GM03348 (cell line): ENCODE measurements at places on chromosomes 5 and 9.

GRCh38 chr9:100167915-100168654 lies 69.0 kb downstream of the INVS start:
- peak; percentile 35 for DNase-seq

GRCh38 chr5:25448646-25449045 lies 803.9 kb upstream of the CDH10 start:
- no peak for DNase-seq

GRCh38 chr5:140055152-140055551 lies 12.1 kb upstream of the NRG2 start:
- DNase-seq = no peak

DNA sequence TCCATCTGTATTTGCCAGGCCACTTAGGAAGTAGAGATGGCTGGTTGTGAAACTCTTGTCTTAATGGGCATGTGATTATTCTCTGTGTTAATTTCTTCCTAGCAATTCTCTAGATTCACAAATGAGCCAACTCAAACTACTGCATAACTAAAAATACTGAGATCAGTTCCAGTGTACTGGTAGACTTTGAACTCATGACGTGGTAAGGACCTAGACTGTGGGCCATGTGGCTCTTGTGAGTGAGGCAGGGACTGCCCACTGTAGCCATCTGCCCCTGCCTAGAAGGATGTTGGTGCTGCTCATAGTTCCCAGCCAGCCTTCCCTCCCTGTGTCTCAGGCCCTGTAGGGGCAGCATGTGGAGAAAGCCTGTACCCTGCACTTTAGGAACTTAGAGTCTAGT lies 47.4 kb downstream of the CYSTM1 start:
- DNase-seq = no peak

- no peak for DNase-seq
Measured at GRCh38 chr9:107439991-107440456, 49.5 kb downstream of the KLF4 start.

- no peak for DNase-seq
Measured at GRCh38 chr5:145975361-145976066, 39.1 kb downstream of the SH3RF2 start.

DNA sequence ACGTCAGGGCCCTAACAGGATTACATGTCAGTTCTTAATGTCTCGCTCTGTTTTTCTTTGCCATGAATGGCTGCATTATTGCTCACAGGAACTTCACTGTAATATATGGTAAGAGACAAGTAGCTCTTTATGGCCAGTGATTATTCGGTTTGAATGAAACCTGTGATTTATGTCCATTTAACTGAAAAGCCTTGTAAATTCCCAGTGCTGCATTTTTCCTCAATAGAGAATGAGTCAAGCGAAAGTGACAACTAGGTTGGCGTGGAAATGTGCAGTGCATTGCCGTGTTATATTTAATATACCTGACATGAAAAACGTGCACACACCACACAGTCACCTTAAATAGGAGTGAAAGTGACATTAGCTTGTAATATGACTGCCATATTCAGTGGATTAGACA lies 163.1 kb downstream of the PBX3 start:
- no peak for DNase-seq

DNA sequence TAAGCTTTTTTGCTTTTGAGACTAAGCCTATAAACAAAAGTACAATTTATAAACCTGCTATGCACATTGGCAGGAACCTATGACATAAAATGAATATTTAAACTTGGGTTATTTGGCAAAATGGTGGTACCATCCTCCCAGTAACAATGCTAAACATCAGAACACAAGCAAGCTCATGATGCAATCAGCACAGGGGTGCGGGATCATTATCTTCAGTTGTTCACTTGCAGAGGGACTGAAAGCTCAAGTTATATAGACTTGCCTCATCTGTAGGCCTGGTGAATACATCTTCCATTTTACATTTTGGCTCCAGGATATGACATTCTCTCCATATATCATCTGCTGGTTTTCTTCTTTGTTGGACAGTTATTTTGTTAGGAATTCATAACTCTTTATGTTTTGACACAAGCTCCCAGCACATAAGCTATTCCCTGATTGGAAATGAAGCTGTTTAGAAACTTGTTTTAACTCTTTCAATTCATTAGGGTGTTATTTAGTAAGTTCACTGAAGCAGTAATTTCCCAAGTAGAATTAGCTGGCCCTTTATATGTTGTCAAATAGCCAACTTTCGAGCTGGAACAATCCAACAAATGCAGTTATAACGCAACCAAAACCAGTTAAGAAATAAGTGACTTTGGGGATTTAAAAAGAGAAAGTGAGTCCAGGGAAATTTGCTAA lies 124.7 kb upstream of the LIFR start:
- no peak for DNase-seq

- DNase-seq = no peak
Measured at GRCh38 chr5:1065891-1066650, 45.8 kb downstream of the SLC12A7 start.

- no peak for DNase-seq
Measured at GRCh38 chr5:13944560-13945199, at the start of gene DNAH5. DNAH5 (minus strand) TSS chr5:13944688; CDS start chr5:13944438, 250 bp downstream.

GRCh38 chr5:72203251-72203845 lies 96.1 kb downstream of the MAP1B start:
- DNase-seq = no peak

GRCh38 chr5:134140530-134141201 lies 26.2 kb downstream of the TCF7 start:
- peak; percentile 85 for DNase-seq

- no peak for DNase-seq
Measured at GRCh38 chr5:166535641-166536040, 1755.8 kb upstream of the WWC1 start.

GRCh38 chr9:127209220-127209619 lies 55.4 kb upstream of the GARNL3 start:
- DNase-seq = peak; percentile 47

DNA sequence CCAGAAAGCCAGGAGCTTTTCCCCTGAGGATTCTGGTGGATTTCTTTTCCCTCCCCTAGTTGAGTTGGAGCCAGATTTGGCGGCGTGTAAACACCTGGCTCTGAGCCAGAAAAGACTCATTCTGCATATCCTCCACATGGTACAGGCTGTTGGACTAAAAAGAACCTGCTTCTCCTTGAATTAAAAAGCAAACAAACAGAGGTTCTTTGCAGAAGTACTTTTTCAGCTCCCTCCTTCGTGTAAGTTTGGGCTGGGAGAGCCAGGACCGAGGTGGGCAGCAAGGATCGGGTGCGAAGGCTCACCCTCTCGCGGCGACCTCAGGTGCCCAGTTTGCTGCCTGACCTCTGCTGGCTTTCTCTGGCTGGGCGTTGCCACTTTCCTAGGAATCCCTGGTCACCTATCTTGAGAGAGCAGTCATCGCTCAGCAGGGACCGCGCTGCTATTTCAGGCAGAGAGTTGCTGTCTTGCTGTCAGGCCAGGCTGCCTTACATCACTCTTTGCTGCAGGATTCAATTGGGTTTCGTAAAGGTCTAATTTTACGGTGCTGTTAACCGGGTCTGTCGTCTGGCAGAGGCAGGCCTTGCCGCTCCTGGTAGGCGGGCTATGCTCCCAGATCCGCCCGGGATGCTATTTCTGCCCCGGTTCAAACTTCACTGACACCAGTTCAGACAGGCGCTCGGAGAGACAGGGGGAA lies 3.2 kb downstream of the PAPPA start:
- peak; percentile 85 for DNase-seq

DNA sequence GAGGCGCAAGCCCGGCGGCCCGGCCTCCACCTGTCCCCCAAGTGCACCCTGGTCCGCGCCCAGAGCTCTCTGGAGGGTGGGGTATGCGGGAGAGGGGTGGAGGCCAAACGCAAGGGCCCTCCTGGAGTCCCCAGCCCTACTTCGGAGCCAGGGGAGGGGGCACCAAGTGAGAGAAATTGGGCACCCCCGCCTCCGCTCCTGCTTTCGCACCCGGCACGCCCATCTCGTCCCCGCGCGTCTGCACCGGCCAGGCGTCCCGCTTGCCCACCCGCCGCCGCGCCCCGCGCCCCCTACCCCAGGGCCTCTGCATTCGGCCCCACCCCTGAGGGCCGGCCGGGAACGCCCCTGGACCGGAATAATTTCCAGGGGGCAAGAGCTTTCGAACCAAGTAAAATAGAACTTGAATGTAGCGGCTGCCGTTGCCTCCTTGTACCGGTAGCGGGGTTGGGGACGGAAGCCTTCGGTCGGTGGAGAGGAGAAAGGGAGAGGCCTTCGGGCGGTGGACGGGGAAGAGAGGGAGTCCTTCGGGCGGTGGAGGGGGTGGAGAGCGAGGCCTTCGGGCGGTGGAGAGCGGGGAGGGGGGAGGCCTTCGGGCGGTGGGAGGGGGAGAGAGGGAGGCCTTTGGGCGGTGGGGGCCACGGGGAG lies 694 bp upstream of the PHPT1 start:
- DNase-seq = peak; percentile 81

- no peak for DNase-seq
Measured at GRCh38 chr5:164753434-164753833, 1248.0 kb downstream of the MAT2B start.

GRCh38 chr9:120937127-120937526 lies 10.5 kb upstream of the TRAF1 start:
- no peak for DNase-seq

DNA sequence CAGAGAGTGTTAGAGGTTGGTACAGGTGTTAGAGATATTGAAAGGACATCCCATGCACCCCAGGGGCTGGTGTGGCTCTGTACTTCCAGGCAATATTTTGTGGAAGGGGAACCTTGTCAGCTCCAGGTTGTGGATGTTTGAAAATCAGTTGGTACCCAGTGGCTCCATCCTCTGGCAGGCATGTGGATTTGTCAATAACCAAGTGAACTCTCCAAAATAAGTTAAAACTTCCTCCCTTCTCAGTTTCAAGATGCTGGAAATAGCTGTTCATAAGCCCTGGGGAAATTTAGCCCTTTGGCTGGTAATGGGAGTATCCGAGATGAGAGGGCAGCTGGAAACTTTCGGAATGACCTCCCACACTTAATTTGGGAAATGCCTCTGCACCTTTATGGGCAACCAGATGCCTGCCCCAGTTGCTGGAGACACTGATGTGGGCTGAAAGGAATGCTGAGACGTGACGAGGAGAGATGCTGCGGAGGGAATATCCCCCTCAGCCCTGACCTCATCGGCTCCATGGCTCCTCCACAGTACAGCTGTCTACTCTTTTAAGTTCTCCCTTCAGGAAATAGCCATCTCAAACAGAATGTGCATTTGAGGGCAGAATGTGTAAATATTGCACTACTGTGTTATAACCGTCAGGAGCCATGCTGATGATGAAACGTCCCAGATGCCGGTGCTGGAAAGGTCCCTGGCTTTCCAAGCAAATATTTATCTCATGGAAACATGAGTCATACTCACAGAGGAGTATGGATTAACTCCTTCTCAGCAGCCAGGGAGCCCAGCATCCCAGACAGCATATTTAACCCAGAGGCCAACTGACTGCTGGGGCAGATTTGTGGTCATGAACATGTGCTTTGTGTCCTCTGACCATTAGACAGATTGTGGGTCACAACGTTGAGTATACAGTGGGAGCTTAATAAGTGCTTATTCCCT lies 29.5 kb downstream of the TGFBI start:
- peak; percentile 86 for DNase-seq

DNA sequence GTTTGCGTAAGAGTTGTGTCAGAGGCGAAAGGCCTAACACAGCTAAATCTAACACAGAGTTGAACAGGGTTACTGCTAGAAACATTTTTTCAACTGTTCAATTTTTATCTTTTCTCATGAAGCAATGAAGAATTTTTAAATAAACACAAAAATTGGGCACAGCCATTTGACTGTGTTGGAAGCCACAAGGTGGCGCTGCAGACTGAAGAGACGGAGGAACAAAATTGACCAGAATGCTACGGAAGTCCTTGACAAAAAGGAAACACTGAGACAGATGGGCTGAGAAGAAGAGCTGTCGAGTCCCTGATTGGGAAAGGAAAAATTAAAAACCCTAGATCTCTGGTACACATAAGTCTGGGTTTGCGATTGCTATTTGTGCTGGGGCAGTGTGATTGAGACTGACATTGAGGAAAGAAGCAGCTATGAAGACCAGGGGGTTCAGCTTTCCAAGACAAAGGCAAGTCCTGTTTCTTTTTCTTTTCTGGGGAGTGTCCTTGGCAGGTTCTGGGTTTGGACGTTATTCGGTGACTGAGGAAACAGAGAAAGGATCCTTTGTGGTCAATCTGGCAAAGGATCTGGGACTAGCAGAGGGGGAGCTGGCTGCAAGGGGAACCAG lies at the start of gene PCDHB9:
PCDHB9 (plus strand) TSS at position 265 of the 616 bp plus-strand sequence; CDS start at position 423, 158 bp downstream.
- DNase-seq = peak; percentile 51

DNA sequence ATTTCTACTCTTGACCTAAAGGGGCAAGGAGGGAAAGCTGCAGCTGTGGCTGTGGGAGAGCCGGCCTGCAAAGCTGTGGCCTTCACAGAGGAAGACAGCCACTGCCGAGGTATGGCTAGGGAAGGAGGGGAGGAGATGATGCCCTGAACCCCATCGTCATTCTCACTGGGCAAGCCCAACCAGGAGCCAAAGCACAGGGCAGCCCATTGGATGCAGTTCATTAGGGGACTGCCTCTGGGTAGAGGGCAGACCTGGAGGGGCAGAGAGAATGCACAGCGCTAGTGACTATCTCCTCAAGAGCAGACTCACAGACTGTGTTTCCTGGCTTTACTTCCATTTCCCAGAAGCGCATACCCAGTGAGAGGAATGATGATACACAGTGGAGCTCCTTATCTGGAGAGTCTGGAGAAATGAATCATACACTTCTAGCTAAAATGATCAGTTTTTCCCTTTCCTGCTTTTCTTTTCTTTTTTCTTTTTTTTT lies 47.2 kb upstream of the TTC23L start:
- peak; percentile 45 for DNase-seq

DNA sequence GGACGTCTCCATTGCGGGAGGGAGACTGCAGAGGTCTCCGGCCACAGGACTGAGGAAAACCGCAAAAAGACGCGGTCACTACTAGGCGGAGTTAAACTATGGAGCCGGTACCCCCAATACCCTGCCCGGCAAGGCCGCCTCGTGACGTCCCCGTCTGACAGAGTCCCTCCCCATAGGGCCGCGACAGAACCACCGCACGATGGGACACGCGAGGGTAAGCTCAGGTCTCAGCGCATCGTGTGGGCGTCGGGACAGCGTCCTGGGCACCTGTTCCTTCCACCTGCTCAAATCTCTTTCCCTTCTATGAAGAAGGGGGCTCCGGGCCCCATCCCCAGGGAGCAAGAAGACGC lies 35.2 kb upstream of the GLDC start:
- DNase-seq = peak; percentile 56

DNA sequence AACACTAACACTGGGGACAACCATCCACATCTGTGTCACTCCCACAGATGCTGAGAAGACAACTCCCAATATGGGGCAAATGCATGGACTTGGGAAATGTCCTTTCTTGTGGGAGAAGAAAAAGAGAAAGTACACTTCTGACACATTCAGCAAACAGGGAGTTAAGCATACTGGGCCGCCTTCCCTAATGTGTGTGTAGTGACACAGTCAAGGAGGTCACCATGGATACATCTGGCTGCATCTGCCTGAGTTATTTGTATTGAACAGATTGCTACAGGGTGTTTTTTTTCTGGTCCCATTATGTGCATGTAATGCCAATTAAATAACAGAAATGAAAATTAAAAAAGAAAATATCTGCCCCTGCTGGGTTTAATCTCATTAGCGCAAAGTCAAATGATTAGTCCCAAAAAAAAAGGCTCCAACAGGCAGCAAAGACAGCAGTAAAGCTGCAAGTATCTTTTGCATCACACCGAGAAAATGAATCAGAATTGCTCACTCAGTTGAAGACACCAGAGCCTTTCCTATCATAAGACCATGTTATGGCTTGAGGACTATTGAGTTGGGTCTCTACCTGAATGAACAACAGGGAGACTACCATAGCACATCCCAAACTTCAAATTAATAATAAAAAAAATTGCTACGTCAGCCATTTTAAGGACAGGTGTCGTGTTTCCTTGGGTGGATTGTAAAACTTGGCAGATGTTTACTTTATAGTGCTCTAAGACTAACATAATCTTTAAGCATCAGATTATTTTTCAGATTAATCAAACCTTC lies 395.9 kb downstream of the DTWD2 start:
- no peak for DNase-seq

GRCh38 chr5:35694481-35694880 lies 76.8 kb downstream of the SPEF2 start:
- no peak for DNase-seq
